SJSA1 (cell line): ENCODE measurements at places on chromosomes 5 and 9. TPM values are rescaled to one million over a fixed set of nuclear protein-coding genes. Genes with fewer than 3 reads are reported as not detected.

DNA sequence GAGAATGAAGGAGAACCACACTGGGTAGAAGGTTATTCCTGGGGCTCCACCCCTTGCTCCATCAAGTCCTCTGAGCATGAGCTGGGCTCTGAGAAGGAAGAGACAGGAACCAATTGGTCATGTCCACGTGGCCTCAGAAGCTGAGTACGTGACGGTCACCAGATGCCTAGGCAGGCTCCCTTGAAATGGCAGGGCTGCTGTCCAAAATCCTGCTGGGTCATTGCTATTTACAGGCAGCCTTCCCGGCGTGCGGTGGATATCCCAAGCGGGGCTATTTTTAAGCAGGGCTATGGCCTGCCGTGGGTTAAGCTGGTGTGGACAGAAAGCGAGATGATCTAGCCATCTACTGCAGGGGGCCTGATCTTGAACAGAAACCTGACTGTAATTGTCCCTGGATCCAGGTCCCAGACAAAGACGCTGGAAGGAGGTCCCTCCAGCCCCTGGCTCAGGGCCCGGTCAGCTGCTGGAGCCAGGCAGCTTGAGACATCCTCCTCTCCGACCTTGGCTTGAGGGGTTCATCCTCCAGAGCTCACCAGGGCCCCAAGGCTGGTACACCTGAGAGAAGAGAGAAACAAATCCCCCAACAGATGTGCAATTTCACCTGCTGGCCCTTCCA lies 550 bp upstream of the CKMT2 start:
- DNase-seq, result no peak

DNA sequence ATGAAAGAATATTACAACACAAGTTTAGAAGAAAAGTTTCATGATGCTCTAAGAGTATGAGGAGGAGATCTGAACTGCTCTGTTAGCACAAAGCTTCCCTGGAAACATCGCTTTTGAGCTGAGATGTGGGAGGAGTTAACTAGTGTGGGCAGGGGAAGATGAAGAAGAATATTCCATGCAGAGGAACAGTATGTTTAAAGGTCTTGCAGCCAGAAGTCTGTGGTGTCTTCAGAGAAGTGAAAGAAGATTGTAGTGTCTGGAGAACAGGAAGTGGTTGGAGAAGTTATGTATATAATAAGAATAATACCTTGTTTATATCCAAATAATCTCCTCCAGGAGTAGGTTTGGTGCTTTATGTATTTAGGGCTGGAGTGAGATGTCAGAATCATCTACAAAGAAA lies 406.7 kb downstream of the MAN2A1 start:
- no peak for DNase-seq

- DNase-seq, result no peak
Measured at GRCh38 chr9:87653941-87654340, 72.0 kb upstream of the CTSL start.

GRCh38 chr5:52010454-52010853 lies 627.2 kb downstream of the ISL1 start:
- no peak for DNase-seq

- no peak for DNase-seq
Measured at GRCh38 chr5:107951309-107951708, 280.6 kb upstream of the EFNA5 start.

The AGXT2 gene
- total RNA-seq, result not detected in 2 replicates

DNA sequence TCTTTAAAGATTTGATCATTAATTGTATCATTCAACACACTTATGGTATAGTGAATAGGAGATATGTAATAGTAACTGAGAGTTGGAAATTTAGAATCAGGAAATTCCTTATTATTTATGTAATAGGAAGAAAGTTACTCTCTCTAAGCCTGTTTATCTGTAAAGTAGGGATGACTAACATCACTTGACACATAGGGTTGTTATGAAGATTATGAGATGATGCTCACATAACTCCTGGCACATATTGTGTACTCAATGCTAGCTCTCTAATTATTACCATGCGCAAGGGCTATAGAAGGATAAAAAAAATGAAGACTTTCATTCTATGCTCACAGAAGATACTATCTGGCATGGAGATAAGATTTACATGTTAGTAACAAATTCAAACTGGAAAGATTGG lies 149.9 kb downstream of the ISOC1 start:
- no peak for DNase-seq
